T-helper 1 cell (primary cell): ENCODE measurements at places on chromosomes 4 and X.

- no peak for DNase-seq
Measured at GRCh38 chr4:71026086-71026485, 32.6 kb downstream of the DCK start.

- no peak for DNase-seq
Measured at GRCh38 chr4:58636381-58636780, 1526.2 kb upstream of the IGFBP7 start.

GRCh38 chr4:154456889-154457288, 34.7 kb downstream of the DCHS2 start:
- no peak for DNase-seq

DNA sequence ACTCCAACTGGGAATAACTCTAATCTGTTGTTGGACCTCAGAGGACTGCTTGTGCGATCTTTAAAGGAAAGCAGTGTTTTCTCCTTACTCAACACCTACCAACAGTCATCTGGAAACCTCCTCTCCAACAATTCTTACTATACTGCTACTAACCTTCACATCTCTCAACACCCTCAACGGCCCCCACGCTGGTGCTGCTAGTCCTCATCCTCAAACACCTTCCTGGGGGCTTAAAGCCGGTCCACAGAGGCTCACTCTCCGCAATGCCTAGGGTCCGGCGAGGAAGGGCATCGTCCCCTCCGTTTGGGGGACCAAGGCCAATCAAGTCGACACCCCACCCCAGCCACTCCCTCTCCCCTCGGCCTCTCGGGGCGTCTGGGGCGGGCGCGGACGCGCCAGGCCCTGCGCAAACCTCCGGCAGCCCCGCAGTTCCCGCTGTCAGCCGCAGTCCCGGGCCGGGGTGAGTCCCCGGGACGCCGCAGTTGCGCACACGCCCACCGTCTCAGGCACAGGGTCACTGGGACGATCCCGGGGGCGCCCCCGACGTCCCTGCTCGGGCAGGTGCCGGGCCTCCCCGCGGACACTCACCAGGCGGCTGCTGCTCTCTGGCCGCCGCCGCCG, 418 bp downstream of the TAB3 start:
- DNase-seq: no peak

DNA sequence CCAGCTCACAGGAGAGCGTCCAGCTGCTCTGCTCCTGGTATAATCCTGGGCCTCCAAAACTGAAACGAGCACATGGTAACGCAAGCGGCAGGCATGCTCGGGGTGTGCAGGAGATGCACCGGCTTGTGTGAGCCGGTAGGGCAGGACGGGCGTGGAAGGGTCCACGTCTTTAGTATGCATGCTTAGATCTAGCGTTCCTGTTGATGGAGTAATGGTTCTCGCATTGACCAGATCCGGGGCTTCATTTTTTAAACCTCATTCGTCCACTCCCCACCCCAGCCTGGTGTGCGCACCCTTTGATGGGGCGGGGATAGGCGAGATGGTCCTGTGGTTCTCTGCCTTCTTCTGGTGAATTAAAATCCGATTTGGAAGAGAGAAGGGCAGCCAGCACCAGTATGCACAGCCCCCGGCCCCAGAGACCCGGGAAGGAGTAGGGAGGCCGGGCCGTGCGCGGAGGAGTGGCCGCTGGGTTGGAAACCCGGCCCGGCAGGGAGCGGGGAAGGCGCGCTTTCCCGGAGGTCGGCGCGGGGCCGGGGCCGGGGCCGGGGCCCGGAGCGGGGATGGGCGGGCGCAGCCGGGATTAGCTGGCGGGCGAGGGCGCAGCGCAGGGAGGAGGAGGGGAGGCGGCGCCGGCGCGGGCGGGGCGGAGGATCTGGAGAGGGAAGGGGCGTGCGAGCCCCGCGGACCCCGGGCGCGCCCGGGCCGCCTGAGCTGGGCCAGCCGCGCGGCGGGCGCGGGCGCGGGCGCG, 39.9 kb downstream of the FAM149A start:
- no peak for DNase-seq

GRCh38 chr4:153265306-153266047, 61.2 kb downstream of the TRIM2 start:
- no peak for DNase-seq

DNA sequence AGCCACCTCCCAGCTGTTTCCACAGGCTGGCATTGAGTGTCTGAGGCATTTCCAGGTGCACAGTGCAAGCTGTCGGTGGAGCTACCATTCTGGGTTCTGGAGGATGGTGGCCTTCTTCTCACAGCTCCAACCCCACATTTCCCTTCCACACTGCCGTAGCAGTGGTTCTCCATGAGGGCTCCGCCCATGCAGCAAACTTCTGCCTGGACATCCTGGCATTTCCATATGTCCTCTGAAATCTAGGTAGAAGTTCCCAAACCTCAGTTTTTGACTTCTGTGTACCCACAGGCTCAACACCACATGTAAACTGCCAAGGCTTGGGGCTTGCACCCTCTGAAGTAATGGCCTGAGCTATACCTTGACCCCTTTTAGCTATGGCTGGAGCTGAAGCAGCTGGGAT, 10.3 kb upstream of the FRMPD4 start:
- DNase-seq: no peak

GRCh38 chrX:19578956-19579355, 63.6 kb upstream of the MAP3K15 start:
- DNase-seq: no peak

DNA sequence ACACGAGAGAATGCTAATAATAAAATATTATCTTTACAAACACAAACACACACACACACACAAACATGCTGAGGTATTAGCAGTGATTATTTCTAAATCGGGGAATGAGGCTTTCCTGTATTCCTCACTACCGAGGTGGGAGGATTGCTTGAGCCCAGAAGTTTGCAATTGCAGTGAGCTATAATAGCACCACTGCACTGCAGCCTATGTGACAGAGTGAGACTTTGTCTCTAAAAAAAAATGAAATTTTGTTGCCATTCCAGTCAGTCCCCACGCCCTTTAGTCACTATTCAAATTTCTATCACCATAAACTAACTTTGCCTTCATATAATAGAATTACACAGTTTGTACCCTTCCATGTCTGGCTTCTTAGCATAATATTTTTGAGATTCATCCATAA, 456.5 kb upstream of the CPEB2 start:
- DNase-seq: no peak

GRCh38 chr4:184861047-184861446, 35.3 kb upstream of the ACSL1 start:
- DNase-seq: no peak

DNA sequence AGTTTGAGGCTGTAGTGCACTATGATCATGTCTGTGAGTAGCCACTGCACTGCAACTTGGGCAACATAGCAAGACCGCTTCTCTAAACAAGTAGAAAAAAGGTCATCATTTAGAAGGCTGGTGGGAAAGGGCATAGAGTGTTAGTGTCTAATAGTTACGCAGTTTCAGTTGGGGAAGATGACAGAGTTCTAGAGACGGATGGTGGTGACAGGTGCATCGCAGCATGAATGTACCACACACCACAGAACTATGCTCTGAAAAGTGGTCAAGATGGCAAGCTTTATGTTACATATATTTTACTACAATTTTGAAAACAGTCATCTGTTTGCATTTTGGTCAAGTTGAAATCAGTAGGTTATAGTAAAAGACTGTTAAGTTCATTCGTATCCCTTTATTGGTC, 23.7 kb upstream of the CLDN34 start:
- DNase-seq: no peak

DNA sequence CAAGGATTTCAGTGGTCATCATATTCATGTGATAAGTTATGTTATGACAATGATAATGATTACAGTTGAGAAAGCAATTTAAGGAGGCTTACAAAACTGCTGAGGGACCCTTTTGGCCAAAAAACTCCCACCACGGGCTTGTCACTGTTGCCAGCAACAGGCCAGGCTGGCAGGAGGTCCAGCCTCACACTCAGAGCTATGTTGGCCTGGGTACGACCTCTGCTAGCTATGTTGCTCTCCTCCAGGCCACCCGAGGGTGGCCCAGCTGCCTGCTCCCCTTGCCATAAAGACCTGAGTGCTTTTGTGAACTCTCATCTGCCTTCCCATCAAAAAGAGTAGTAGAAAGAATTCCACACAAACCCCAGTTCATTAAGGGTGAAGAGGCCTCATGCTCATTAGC, 52.0 kb downstream of the MID1 start:
- DNase-seq: no peak

- DNase-seq: no peak
Measured at GRCh38 chr4:15898902-15899301, 39.6 kb downstream of the FGFBP1 start.

DNA sequence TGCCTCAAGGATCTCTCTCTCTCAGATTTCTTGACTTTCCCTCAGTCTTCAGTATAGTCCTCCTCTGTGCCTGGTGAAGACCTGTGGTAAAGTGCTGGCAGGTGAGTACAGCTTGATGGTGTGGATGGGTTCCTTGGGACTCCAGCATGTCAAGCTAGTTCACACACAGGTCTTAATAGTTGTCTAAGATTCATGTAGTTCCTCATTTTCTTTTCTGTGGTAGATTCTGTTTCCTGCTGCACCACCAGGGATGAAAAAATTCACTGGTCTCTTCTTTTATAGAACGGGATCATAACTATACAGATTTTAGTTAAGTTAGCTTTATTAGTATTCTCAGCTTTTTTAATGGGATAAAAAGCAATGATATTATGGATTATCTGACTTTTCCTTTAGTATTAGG, 32.5 kb upstream of the PAQR3 start:
- DNase-seq: no peak

GRCh38 chrX:116317409-116317808, 119.0 kb upstream of the SLC6A14 start:
- no peak for DNase-seq

GRCh38 chr4:1993169-1993516, 15.6 kb downstream of the NELFA start:
- DNase-seq: no peak

GRCh38 chr4:12118651-12119213, 690.0 kb upstream of the HS3ST1 start:
- DNase-seq: no peak

DNA sequence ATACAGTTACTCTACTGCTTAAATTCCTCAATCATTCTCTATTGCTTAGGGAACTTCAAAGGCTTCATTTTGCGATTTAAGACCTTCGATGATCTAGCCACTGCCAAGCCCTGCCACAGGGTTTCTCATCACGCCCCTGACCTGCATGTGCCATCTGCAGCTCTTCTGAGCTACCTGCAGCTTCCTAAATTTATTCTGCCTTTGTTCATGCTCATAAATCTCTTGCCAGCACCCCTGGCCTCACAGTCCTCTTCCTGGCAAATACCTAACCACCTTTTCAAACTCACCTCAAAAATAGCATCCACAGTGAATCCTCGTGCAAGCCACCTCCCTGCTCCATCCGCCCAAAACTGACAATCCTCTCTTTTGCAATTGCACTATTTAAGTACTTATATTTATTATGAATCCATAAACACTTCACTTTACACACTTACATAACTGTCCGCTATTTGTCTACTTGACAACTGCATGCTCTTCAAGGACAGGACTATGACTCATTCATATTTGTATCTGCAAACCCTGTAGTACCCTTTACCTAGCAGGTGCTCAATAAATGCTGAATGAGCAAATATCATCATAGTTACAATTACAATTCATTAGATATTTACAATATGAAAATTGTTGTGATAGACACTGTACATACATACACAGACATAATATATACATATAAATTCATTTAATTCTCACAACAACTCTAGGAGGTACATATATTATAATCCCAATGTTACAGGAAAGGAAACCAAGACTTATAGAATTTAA, 280.0 kb upstream of the RASGEF1B start:
- DNase-seq: no peak

GRCh38 chr4:99640676-99641075, 17.0 kb downstream of the C4orf54 start:
- no peak for DNase-seq

DNA sequence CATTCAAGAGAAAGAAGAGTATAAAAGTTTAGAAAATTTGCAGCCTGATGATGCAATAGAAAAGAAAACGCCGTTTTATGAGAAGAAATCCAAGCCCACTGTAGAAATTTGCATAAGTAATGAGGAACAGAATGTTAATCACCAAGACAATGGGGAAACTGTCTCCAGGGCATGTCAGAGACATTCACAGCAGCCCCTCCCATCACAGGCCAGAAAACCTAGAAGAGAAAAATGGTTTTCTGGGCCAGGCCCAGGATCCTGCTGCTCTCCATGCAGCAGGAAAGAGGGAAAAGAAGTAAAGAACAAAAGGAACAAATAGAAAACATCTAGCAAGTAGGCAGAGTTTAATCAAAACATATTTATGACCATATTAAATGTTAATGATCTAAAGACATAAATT, 119.0 kb downstream of the ANKRD50 start:
- no peak for DNase-seq

- DNase-seq: no peak
Measured at GRCh38 chr4:113513382-113513781, 248.2 kb downstream of the CAMK2D start.

DNA sequence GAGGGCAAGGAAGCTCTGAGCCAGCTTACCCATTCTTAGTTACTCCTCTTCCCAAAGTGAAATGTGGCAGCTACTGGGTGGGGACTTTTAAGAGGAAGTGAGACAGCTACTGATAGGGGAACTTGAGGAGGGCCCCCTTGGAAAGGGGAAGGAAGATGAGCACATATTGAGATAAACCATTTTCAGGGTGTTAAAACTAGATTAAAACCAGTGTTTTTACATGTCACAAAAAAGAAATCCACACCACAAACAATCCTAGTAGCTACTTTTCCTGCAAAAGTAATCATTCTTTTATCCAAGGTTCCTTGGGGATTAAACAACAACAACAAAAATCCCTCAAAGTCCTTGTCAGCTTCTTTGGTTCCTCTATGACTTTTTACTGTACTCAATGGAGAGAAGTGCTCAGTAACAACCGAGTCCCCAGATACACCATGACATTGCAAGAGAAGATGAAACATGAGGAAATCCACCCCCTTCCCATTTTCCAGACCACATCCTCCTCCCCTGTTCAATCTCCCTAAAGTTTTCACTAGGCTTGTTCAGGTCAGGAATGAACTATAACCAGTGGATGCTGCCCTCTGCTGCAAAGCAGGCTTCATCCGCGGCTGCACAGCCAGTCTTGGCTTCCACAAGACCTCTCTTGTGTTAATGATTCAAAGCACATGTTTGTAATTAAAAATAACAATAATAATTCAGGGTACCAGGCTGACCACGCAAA, 113.5 kb upstream of the TMEM164 start:
- DNase-seq: no peak

DNA sequence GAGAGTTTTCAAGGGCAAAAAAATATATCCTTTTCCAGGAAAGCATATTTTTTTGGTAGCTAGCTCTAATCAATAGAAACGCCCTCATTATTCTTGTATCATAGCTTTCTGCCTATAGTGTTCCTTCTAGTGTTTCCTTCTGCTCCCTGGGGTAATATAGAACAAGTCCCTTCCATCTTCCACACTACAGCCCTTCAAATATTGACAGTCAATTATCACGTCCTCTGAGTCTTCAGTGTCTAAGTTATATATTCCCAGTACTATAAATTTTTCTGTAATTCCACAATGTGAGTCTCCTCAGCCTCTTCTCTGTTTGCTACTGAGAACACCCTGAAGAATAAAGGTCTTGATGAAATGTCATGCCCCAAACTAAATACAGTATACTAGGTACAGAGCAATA, 1088.0 kb upstream of the PCDH7 start:
- DNase-seq: no peak

GRCh38 chr4:110034026-110034393, 121.3 kb downstream of the EGF start:
- DNase-seq: no peak
